Pulmonary artery endothelial cell (primary cell): ENCODE measurements at places on chromosomes 5 and 9.
A peak's percentile ranks its signal among the peaks of the same experiment; 100 is the strongest.

- DNase-seq, result no peak
These were observed 1.3 kb upstream of the SLC2A8 start for GRCh38 chr9:127395497-127396252.

GRCh38 chr5:176389135-176390123, 878 bp downstream of the HIGD2A start:
- no peak for DNase-seq

DNA sequence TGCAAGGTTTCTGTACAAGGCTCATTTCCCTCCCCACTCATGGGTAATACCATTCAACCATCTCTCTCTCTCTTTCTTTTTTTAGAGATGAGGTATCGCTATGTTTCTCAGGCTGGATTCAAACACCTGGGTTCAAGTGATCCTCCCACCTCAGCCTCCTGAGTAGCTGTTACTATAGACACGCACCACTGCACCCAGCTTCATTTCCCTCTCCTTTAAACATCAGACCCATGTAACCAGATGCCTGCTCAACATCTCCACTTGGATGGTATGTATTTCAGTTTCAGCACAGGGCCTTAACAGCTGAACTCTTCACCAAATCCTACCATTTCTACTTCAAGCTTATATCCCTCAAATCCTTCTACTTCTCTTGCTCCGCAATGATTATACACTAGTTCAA, 117.4 kb downstream of the SSBP2 start:
- no peak for DNase-seq

- no peak for DNase-seq
These were observed 71.4 kb upstream of the PHYKPL start for GRCh38 chr5:178304016-178304415.

- no peak for DNase-seq
These were observed 82.9 kb downstream of the RAPGEF1 start for GRCh38 chr9:131657037-131657377.

DNA sequence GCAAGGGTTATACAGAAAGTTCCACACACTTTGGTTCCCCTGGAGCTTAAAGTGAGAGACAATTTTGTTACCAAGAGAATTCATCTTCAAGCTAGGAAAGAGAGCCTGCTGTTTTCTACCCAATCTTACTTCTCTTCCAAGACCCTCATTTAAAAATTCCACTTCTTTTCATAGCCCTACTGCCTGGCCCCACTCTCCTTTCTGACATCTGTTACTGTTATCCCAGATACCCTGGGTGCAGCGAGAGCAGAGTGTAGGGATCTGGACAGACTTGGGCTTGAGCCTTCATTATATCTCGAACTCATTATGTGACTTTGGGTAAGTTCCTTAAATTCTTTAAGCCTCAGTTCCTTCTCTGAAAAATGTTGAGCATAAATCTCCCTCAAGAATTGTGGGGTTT, 263.1 kb downstream of the ASTN2 start:
- no peak for DNase-seq

DNA sequence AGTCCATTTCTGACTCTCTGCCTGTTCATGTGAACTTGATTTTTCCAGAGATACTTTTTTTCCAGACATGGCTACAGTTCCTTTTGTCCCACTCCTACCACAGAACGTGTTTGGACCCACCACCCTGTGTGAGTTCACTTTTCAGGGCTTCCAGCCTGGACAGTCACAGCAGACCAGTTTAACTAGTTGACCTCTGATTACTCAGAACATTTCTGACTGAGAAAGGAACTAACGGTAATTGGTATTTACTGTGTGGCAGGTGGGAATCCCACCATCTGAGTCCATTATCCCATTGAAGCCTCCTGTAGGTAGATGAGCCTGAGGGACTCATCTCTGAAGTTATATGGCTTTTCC, 210.1 kb downstream of the GOLPH3 start:
- no peak for DNase-seq

- DNase-seq, result no peak
These were observed 140.5 kb downstream of the NPR3 start for GRCh38 chr5:32851559-32852173.

- no peak for DNase-seq
These were observed 10.9 kb downstream of the MFAP3 start for GRCh38 chr5:154049636-154050035.

DNA sequence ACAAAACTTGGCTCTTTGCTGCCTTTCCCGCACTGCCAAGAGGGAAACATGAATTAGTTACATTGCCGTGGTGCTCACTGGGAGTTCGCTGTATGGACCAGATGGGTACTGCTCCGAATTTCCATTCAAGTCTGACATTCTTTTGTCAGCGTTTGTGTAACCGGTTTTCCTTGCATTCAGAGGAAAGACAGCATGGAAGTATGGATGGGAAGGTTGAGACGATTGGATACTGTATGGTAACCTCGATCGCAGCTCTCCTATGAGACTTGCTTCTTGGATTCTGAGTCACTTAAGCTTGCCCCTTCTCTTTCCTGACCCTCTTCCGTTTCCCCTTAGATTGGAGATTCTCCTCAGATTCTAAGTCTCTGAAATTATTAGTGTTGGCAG, 625 bp upstream of the UBLCP1 start:
- DNase-seq, result no peak

- no peak for DNase-seq
These were observed 11.3 kb downstream of the FBXO38 start for GRCh38 chr5:148395031-148395430.

DNA sequence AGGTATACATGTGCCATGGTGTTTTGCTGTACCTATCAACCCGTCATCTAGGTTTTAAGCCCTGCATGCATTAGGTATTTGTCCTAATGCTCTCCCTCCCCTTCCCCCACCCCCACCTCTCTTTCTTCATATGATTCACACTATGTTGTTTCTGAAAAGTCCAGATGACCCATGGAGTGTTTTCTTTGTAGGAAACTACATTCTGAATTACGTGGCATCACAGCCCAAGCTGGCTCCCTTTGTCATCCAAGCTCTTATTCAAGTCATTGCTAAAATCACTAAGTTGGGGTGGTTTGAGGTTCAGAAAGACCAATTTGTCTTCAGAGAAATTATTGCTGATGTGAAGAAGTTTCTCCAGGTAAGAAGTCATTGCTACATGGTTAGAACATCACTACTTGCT, 30.4 kb downstream of the RANBP17 start:
- peak; percentile 11 for DNase-seq

DNA sequence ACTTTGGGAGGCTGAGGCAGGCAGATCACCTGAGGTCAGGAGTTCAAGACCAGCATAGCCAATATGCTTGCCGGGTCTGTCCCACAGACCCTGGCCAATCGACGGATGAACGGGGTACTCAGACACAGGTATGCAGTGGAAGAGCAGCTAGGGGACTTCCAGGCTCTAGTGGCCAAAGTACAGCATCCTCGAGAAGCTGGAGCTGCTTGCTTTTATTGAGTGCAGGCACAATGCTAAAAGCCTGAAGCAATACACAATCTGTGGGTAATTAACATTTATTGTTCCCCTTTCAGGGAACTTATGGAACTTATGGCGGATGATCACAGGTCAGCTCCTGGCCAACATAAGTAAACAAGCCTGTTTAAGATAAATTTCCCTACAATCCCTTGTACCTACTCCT, 32.8 kb upstream of the SEMA4D start:
- DNase-seq, result no peak

DNA sequence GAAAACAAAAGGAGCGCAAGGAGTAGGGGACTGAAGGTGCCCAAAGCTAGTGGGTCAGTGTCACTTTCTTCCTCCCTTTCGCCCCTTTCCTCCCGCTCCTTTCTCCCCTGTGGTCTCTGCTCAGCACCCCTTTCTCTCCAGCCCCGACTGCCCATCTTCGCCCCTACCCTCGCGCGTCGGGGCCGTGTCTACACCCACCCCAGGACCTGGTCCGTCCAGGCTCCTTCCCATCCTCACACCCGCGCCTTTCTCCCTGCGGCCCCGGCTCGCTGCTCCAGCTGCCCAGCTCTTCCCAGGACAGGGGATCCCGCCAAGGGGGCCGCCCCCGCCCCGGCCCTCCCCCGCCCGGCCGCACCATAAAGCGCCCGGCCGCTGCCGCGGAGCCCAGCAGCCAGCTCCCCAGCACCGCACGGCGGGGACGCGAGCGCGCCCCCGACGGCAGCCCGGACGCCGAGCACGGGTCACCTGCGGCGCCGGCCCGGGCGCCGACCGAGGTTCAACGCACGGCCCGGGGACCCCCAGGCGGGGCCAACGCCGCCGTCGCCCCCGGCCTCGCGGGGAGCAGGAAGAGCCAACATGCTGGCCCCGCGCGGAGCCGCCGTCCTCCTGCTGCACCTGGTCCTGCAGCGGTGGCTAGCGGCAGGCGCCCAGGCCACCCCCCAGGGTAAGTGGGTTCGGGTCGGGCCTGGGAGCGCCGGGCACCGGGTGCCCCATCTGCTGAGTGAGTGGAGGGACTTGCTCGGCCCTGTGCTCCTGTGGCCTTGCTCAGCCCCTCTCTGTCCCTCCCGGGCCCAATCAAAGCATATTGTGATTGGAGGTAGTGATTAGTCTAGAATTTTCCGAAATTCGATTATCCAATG, at the start of gene THBS4:
Gene THBS4, plus strand, starts transcription at position 387 of the 860 bp plus-strand sequence. Its CDS starts 190 bp downstream, at position 577.
- DNase-seq, result no peak

DNA sequence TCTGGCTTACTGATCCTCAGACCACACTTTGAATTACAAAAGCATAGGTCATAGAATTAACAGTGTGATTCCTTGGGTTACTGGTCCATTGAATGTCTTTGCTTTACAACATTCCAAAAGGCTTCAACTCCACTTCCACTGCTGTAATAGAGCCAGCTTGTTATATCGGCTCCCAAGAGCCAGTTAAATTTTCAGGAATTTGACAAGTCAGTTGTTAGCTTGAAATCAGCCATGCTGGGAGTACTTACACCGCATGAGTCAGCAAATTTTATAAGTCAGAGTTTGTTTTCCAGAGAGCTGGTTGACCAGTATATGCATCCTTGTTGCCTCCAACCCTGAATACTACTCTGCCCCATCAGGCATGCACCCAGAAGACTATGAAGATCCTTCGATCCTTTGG, 73.1 kb downstream of the FOXB2 start:
- DNase-seq, result no peak

- DNase-seq, result no peak
These were observed 193.2 kb upstream of the RORB start for GRCh38 chr9:74303945-74304344.

DNA sequence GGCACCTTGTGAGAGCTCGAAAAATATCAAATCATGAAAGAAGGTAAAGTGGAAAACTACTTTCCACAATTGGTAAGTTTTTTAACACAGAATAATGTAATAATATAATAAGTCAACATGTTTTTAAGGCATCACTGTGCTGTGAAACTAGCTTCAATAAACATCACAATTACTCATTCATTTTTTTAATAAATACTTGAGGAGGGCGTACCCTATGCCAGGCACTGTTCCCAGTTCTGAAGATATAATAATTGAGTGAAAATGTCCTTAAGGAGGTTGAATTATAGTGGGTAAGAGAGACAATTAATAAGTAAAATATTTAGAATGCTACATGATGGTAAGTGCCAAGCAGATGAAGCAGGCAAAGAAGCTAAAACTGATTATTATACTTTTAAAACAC, 381.4 kb downstream of the ELAVL2 start:
- DNase-seq, result no peak

- DNase-seq, result no peak
These were observed 381.2 kb upstream of the PDE4D start for GRCh38 chr5:60274747-60275146.

DNA sequence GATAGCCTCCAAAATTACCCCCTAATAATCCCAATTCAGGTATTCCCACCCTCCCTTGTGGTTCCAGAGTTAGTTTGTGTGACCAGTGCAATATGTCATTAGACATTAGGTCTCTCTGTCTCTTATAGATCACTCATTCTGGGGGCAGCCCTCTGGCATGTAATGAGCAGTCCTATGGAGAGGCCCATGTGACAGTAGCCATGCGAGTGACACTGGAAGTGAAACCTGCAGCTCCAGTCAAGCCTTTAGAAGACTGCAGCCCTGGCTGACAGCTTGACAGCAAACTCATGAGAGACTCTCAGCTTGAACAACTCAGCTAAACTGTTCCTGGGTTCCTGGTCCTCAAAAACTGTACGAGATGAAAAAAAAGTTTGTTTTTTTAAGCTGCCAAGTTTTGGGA, 54.0 kb upstream of the HSPB3 start:
- DNase-seq, result no peak

GRCh38 chr5:141557681-141558136, 61.1 kb downstream of the DIAPH1 start:
- DNase-seq, result peak; percentile 85

DNA sequence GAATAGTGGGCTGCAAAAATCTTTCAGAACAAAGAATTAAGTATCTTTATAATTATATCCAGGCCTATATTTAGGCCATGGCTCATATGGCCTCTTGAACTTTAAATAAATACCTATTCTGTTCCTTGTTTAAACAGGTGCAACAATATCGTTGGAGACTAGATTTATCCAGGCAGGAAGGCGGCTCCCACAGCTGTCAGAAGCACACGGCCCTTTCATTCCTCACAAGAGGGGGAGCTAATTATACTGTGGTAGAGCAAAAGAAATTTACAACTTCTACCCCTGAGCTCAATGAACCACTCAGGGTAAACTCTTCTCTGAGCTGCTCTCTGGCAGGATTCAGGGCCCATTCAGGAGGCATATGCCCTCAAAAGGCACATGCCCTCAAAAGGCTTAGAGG, 31.3 kb downstream of the TMEM174 start:
- DNase-seq, result no peak

GRCh38 chr9:17063535-17064135, 71.2 kb upstream of the CNTLN start:
- DNase-seq, result peak; percentile 13

- no peak for DNase-seq
These were observed 35.2 kb downstream of the KCNMB1 start for GRCh38 chr5:170353961-170354360.

DNA sequence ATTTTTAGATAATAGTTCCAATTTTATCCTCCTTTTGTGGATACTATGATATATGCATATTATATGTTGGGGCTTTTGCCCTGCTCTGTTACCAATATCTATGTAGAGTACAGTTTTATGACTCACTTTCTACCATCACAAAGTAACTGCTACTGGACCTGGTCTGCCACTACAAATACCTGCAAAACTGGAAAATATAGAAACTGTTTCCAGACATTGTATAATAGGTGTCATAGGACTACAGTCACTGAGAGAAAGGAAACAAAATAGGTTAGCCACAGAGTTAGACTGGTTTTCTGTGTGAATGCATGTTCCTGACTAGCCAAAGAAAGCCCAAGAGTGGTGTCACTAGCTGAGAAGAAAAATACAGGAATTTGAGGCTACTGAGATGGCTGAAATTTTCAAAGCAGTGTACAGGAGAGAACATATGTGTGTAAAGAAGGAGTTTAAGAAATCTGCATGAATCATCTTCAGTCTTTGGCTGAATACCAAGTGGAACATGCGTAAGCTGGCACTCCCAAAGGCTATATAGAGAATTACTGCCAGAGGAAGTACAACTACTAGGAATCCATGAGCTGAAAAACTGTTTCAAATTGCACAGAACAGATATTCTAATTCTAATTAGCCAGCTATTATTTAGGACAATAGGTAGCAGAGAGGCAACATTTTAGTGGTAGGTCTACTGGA, 29.0 kb upstream of the FAM174A start:
- peak; percentile 24 for DNase-seq
